ENCODE measurements at places on chromosomes 16 and 17.

GRCh38 chr17:10698096-10698818, 863 bp downstream of the ADPRM start:
- no peak for DNase-seq

DNA sequence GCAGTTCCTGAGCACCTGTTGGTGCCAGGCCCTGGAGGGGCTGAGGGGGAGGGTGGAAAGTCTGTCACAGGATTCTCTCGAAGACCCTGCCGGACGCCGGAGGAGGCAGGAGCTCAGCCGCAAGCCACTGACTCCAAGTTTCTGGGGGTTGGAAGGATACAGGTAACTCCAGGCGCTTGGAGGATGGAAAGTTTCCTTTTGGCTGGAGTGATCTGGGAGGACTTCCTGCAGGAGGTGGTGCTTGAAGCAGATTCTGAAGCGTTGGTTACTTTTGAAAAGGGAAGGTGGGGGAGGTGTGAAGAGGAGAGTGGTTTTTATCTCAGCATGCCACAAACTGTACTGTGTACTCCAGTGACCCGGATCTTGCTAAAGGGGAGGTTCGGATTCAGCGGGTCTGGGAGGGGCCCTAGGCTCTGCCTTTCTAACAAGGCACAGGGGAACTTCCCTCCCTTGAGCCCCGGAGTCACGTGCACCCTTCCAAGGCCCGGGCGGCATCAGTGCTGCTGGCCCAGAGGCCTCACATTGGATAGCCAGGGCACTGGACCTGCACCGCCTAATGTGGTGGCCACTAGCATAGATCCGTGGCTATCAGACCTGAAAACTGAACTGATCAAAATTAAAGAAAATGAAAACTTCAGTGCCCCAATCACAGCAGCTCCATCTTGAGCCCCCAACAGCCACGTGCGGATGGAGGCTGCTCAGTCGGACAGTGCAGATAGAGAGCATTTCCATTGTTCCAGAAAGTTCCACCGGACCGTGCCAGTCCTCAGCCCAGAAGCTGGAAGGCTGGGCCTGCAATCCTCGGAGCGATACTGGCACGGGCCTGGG, 42.2 kb upstream of the GSE1 start:
- no peak for DNase-seq

DNA sequence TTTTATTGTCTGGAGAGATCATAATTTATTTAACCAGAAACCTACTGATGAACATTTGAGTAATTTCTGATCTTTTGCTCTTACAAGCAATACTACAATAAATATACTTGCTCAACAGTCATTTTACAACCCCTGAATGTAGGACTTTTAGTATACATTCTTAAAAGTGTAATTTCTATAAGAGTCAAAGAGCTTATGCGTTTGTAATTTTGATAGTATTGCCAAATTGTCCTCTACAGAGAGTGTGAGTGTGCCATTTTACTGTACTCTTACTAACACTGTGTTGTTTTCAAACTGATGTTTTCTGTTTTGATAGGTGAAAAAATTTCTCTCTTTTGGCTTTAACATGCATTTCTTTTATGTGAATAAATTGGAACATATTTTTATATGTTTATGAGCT, 139.1 kb downstream of the FTO start:
- no peak for DNase-seq

GRCh38 chr17:82201498-82201910, 11.1 kb downstream of the CCDC57 start:
- no peak for DNase-seq

DNA sequence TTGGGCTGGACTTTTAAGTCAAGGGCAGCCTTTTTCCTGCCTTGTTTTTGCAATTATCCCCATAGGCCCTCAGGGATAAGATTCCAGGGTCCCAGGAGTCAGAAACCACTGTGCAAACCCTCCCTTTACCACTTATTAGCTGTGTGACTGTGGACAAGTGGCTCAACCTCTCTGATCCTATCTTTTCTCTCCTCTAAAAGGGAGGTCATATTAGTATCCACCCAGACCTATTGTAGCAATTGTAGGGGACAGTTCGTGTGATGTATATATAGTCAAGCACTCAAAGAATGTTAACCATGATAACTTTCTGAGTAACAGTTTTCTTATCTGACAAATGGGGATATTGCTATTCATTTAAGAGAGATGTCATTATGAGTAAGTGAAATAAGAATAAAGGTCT, 68.2 kb downstream of the IRX5 start:
- DNase-seq = no peak

GRCh38 chr16:67304020-67304419, 22.5 kb downstream of the KCTD19 start:
- no peak for DNase-seq

- DNase-seq = no peak
Observed at GRCh38 chr16:57966204-57966771, 4.6 kb downstream of the CNGB1 start.

DNA sequence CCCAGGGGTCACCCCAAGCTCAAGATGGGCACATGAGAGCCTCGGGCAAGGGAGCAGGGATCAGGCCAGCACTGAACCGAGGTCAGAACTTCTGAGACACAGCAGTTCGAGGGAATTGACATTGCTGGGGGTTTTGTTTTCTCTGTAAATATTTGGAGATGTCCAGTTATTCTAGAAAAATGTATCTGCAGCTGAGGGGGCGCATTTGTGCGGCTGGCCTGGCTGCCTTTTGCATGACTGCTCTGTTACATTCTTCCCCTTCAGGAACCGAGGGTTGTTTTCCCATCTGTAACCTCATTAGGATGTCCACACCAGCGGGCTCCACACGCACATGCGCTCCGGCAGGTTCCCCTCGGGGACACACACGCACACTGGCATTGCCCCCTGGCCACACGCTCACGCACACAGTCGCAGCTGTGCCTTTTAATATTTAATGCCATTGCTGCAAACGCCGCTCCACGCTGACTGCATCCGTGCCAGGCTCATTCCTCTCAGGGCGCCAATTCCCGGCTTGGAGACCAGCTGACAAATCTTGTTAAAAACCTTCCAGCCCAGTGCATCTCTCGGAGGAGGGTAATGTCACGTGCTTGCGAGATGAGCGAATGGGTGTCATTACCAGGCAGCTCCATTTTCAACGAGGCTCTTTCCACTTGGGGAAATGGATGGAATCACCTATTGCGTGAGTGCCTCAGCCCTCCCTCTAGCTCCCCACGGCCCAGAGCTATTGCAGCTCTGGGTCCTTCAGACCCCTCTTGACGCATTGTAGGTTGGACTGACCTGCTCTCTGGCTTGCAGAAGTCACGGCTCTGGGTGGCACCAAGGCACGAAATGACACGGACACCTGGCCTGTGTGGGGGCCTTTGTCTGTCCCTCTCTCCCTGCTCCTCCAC, 13.1 kb downstream of the CCR7 start:
- DNase-seq = no peak

GRCh38 chr16:67857547-67858233, 10.2 kb upstream of the CENPT start:
- no peak for DNase-seq

Data from activated T-cell treated with anti-CD3 and anti-CD28 coated beads for 24 hours (primary cell).